ENCODE measurements at places on chromosomes 4 and X.

DNA sequence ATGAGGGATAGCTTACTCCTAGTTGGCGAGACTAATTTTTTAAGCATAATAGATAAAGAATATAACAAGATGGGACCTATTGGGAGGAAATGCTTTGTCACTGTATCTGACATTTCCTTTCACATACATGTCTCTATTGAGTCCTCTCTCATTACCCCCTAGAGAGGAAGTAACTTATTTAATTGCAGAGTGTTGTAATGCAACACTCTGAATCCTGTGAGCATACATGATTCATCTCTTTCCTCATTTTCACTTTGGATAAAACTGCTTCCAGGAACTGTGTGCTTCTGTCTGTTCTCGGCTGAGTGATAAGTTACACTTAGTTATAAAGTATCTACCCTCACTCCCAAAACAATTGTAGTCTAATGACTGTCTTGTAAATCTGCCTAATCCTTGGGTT is 266.1 kb upstream of the ANXA10 start:
- no peak for DNase-seq

- no peak for DNase-seq
Observed at GRCh38 chrX:21959362-21960051, 19.0 kb downstream of the SMS start.

GRCh38 chrX:129726307-129727111 is 12.3 kb upstream of the XPNPEP2 start:
- peak; percentile 73 for DNase-seq

DNA sequence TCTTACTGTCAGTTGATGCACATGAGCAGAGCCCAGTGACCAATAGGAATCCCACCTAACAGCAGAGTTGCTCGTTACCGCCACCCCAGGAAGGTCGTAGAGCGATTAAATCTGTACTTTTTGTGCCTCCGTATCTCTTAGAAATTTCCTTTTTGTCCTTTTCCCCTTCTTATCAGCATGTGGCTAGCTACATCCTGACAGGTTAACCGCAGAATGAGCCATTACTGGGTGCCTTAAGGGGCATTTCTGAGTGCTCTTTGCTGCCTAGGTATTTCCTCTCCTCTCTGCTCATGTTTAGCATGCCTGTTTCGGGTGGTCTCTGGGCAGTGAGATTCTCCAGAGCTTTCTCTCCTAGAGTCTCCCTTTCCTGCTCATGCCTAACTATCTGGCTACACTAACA is 530.5 kb downstream of the FAM133A start:
- no peak for DNase-seq

DNA sequence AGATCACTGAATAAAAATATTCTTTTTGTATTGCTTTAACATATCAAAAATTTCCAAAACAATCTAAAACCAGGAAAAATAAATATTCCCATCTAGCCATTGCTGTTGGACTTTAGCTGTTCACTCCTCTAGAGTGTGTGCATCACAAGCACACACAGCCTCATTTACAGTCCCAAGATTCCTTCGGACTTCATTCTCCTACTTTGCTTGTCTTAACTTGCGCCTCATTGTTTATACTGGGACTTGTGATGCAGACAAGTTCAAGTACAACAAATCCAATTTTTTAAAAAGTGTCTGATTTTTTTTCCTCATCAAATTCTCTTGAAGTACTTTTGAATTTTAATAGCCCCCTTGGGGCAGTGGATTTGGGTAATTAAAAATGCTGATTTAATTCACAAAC is 55.6 kb downstream of the TLL1 start:
- no peak for DNase-seq

- no peak for DNase-seq
Observed at GRCh38 chr4:8266508-8266907, 3.0 kb upstream of the HTRA3 start.

DNA sequence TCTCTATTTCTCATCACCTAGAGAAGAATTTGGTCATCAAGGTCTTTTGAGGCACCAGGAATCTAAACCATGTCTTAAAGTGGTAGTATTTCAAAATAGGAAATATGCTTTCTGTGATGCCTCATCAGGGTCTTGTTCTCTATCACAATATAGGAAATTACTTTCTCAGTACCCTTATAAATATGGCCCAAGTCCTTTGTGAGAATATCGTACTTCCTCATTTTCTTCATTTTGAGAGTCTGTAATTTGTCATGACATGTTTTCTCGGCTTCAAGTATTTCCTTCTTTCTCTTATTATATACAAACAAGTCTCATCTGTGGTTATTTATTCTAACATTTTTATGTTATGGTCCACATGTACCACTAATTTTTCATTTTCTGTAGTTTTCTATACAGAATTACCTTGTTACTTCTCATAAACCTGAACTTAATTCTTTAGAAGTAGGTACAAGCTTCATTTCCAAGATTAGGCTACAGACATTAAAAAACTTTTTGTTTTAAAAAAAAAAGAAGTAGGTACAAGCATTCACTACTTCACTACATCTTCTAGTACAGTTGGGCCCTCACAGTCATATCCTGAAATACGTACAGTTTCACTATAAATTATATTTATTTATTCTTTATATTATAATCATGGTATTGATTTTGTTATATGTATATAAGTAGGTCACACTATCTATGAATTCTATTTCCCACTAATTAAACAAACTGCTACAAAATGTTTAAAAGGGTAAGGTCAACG is 54.4 kb downstream of the KLHL13 start:
- no peak for DNase-seq

DNA sequence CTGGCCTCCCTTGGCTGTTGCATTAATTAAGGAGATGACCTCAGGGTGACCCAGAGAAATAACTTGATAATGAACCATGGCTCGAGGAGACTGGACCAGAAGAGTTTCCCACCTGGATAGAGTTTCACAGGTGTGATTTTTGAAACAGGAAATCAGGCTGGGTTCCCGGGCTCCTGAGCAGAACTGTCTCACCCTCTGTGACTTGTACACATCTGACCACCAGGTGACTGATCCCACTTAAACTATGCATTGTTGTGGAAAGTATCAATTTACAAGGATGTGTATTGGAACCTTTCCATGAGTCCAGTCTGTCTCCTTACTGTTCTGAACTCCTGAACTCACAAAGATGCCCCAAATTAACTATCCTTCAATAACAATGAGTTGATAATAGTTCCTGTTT is 220.3 kb downstream of the PTTG2 start:
- no peak for DNase-seq

- DNase-seq = no peak
Observed at GRCh38 chr4:108080747-108081146, 88.0 kb downstream of the LEF1 start.

GRCh38 chr4:156029691-156030090 is 76.0 kb upstream of the CTSO start:
- no peak for DNase-seq

GRCh38 chr4:153969542-153969941 is 180.7 kb upstream of the SFRP2 start:
- DNase-seq = no peak

DNA sequence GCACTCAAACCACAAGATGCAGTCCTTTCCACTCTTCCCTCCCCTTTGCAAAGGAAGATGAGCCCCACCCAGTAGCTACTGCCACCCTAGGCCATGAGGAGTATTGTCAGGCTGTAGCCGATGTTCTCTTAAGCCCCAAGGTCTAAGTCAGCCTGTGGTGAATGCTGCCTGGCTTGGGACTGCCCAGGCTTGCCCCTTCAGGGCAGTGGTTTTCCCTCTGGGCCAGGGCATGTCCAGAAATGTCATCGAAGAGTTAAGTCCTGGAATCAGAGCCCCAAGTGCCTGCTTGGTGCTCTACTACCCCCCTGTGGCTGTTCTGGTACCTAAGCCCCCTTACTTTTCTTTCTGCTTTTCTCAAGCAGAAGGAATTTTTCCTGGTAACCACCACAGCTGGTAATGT is 11.8 kb upstream of the PGK1 start:
- DNase-seq = no peak

GRCh38 chr4:91681544-91681943 is 622.2 kb upstream of the GRID2 start:
- peak; percentile 1 for DNase-seq

DNA sequence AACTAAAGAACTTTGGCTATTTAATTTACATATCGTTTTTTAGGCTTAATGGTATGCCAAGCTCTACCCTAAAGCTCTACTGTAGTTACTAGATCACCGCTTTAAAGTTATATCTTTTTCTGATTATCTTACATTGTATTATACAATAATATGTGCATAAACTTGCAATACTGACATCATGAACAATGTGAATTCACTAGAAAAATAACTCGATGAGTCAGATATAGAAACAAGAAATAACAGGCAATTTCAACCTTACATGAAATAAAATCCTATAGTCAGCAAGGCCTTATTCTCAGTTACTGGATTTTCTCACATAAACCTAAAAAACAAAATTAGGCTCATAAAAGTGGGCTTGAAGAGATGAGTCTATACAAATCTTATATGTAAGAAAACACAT is 32.5 kb downstream of the PDGFC start:
- DNase-seq = no peak

GRCh38 chrX:56764153-56764974 is 35.3 kb downstream of the NBDY start:
- peak; percentile 65 for DNase-seq

- no peak for DNase-seq
Observed at GRCh38 chrX:77949840-77950239, 19.6 kb downstream of the PGAM4 start.

GRCh38 chrX:83845397-83845796 is 15.5 kb upstream of the CYLC1 start:
- DNase-seq = peak; percentile 22

DNA sequence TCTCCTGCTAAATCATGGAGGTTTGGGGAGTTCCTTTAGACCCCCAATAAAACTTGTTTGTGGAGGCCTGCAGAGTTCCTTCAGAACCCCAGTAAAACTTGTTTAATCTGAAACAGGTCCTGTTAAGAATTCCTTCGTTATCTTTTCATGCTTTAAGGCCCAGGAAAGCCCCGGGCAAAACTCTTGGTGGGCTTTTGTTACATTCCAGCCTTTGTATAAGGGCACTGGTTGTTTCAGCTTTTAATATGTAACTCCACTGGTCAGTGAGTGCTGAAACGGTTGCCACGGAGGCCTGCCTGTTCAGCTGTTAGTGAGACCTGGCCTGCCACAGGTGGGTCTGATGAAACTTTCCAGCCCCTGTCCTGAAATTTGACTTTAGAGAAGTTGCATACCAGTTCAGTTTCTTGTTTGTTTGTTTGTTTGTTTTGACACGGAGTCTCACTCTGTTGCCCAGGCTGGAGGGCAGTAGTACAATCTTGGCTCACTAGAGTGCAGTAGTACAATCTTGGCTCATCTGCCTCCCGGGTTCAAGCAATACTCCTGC is 12.4 kb upstream of the DHRSX start:
- DNase-seq = no peak

All from eye (tissue), 1 donor.